ENCODE measurements at places on chromosomes 5 and 9. TPM values are rescaled to one million over a fixed set of nuclear protein-coding genes. Genes with fewer than 3 reads are reported as not detected.

DNA sequence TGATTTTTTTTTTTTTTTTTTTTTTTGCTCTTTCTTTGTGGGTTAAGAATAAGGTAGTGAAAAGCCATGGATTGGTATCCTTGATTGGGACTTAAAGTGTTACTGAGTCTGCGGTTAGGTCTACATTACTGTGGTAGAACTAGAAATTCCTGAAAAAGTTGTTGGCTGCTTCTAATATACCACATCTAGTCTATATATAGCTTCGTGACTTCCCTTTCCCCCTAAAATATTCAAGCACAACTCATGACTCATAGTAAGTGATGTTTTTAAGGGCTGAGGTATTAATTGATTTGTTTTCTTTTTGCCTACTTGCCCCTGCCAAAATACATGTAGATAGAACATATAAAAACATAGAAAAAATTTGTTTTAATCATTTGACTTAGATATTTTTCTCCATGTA, 247.6 kb downstream of the TMEM232 start:
- DNase-seq: no peak

GRCh38 chr5:160919626-160920025, 67.6 kb upstream of the ATP10B start:
- DNase-seq: no peak

The JAKMIP2 gene
- total RNA-seq: 0.90 TPM

The HRH2 gene
- total RNA-seq: 1.3 TPM

The NTRK2 gene
- total RNA-seq: 3.5 TPM

The PCDHB9 gene
- 0.26 TPM for total RNA-seq

The PCDHB16 gene
- 0.49 TPM for total RNA-seq

The PCA3 gene
- not detected for total RNA-seq

All from mucosa of descending colon (tissue), 3 donors.